ENCODE measurements at places on chromosomes 1 and 21.

DNA sequence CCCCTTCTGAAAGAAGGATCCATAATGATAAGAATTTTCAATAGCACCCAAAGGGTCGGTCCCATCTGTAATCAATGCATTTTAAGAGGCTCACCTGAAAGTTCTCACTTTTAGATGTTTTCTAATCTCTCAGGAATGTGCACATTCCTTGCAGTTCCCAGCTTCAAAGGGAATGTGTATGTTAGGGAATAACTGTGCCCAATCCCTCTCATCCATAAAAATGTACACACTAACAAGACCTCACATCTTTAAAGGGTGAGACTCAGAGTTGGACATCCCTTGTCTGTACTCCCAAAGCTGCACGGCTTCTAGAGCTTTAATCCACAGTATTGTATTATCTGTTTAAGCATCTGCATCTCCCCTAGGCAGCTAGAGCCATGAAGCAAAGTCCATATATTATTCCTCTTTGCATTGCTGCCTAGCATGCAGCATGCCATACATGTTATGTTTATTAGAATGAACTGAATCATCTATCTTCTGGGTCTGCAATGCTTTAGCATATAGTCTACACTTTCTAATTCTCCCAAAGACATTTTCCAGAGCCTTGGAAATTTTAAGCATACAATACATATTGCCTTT is 9.3 kb upstream of the CCN1 start:
- DNase-seq, result no peak

DNA sequence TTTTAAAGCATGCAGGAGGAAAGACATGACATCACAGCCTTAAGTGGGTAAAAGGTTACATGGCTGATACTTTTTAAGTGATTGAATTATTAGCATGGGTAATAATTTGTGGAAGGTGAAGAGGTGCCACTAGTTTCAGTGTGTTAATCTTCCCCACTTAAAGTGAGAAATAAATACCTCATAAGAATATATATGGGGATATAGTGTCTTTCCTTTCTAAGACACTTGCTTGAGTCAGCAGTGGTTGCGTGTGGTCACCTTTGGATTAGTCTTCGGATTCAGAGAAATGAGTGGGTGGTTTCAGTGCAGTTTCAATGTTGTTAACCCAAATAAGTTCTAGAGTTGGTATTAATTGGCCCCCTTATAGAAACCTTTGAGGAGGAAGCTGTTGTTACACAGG is 94.1 kb downstream of the ADGRL2 start:
- DNase-seq, result no peak

DNA sequence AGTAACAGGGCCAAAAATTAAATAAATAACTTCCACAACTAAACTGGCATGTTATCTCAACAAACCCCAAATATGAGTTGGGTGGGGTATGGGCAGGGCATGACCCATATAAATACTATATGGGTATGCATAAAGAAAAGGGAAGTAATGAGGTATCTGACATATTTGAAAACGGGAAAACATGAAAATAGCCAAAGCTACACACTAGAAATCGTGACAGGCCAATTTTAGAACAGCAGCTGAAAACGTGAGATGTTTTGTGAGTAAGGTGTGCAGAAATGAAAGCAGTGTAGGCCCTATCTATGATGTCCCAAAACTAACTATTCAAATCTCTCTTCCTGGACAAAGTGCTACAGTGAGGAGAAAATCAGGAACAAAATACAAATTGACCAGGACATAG is 537.9 kb upstream of the NR5A2 start:
- DNase-seq, result no peak

GRCh38 chr1:51524817-51525216 is 5.8 kb upstream of the EPS15 start:
- no peak for DNase-seq

DNA sequence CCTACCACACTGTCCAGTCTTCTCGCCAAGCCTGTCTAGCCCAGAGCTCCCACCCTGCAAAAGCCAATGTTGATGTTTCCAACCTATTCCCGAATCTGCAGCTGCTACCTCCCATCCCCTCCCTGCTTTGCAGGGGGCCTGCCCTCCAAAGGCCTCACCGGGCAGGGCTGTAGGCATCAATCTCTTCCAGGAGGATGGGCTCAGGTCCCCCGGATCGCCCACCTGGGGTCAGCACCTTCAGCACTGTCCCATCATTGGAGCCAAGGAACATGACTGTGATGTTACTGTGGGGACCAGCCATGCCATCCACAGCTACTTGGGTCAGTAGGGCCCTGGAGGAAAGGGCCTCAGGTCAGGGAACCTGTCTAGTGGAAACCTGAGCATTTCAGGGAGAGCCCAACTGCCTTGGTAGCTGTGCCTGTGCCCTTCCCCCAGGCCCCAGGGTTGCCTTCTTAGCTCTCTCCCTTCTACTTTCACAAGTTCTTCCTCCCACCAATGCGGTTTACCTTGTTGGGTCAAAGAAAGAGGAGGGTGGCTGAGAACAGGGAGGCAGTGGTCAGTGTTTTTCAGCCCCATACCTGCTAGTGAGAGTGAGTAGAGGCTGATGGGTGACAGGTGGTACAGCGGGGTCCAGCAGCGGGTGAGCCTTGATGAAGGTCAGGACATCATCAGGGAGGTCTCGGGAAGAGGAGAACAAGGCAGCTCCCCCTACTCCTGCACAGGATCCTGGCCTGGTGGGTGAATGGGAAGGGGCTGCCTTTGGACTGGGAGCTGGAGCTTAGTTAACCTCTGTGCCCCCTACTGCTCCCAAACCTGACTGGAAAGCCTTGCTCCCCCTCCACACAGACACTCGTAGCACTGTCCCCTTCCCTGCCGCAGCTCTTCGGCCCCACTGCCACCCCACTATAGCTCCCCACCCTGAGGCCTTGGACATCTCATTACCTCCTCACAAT is 10.7 kb downstream of the SEMA6C start:
- DNase-seq, result no peak

DNA sequence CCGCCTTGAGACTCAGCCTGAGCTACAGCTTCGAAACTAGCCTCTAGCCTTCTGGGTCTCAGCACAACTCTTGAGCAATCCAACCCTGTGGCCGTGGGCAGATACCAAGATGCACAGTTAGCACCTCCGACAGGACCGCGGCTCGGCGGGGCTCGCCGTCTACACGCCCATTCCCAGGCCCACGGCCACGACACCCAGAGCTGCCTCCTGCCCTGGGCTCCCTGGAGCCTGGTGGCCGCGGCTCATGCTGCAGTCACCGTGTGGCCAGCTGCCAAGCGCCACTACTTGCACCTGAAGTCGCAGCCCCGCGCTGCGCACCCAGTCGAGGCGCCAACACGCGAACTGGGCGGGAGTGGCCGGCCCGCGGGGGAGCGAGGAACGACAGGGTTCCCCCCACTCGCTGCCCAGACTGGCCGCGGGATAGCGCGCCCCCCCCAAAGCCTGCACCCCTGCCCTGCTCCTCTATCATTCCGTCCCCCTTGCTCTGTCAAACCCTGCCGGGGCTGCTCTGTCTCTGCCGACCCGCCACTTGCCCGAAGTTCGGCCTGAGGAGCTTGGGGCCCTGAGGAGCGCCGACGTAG is 729 bp upstream of the CDCA8 start:
- DNase-seq, result no peak

Data from activated gamma-delta T cell (primary cell).